IPS DF 6.9 (cell line): ENCODE measurements at places on chromosomes 12 and 14.
A peak's percentile ranks its signal among the peaks of the same experiment; 100 is the strongest.

DNA sequence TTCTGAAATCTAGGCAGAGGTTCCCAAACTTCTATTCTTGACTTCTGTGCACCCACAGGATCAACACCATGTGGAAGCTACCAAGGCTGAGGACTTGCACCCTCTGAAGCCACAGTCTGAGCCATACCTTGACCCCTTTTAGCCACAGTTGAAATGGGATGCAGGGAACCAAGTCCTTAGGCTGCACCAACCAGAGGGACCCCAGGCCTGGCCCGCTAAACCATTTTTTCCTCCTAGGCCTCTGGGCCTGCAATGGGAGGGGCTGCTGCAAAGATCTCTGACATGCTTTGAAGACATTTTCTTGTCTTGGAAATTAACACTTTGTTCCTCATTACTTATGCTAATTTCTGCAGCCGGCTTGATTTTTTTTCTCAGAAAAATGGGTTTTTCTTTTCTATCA, 133.9 kb upstream of the TSPAN8 start:
- H3K27ac ChIP-seq = no peak overlapping the region
- no peak overlapping the region for H3K4me3 ChIP-seq
- H3K36me3 ChIP-seq = no peaks in the 10 kb centered on the region
- DNase-seq = no peak

- H3K4me3 ChIP-seq = no peak overlapping the region
- H3K36me3 ChIP-seq = no peaks in the 10 kb centered on the region
- H3K27me3 ChIP-seq = no peaks in the 10 kb centered on the region
- no peak overlapping the region for H3K27ac ChIP-seq
- no peak for DNase-seq
Measured at GRCh38 chr12:14970473-14970872, 2.4 kb upstream of the PDE6H start.

DNA sequence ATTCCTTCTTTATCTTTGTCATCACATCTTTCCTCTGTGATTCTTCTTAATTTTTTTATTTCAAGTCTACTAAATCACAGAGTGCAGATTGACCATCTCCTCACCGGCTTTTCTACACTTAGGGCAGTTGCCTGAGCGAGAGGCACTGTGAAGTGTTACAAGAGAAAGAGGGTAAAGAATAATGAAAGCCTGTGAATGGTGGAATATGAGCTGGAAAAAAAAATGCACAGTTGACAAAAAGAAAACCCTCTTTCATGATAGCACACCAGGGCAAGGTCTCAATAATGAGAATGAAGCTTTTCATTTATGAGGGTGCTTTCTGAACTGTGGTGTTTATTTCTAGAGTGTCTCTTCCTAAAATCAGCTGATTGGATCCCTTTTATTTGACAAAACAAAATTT, 106.2 kb upstream of the PDE3A start:
- H3K27me3 ChIP-seq = no peaks in the 10 kb centered on the region
- H3K4me1 ChIP-seq = peaks cover 5% of the 10 kb centered on the region; the same call in 1 of the 2 replicates
- no peak for DNase-seq
- no peaks in the 10 kb centered on the region for H3K36me3 ChIP-seq
- no peak overlapping the region for H3K27ac ChIP-seq

GRCh38 chr14:85415015-85415712, 114.8 kb upstream of the FLRT2 start:
- no peak overlapping the region for H3K4me3 ChIP-seq
- no peak overlapping the region for H3K27ac ChIP-seq
- DNase-seq = peak; percentile 11
- H3K4me1 ChIP-seq = no peaks in the 10 kb centered on the region
- 0 out of 2 replicates have a peak, but pooled peaks cover 2% of the 10 kb centered on the region for H3K27me3 ChIP-seq

GRCh38 chr12:50589650-50590435, 85.1 kb downstream of the DIP2B start:
- H3K27ac ChIP-seq = no peak overlapping the region
- DNase-seq = no peak
- H3K4me1 ChIP-seq = peaks cover 5% of the 10 kb centered on the region; the same call in 1 of the 2 replicates
- no peaks in the 10 kb centered on the region for H3K36me3 ChIP-seq
- no peak overlapping the region for H3K4me3 ChIP-seq

GRCh38 chr12:104306943-104307654, 3.6 kb downstream of the EID3 start:
- no peaks in the 10 kb centered on the region for H3K27me3 ChIP-seq
- H3K4me1 ChIP-seq = peaks cover 5% of the 10 kb centered on the region
- H3K27ac ChIP-seq = no peak overlapping the region
- DNase-seq = no peak
- no peaks in the 10 kb centered on the region; the same call in 1 of the 2 replicates for H3K36me3 ChIP-seq

DNA sequence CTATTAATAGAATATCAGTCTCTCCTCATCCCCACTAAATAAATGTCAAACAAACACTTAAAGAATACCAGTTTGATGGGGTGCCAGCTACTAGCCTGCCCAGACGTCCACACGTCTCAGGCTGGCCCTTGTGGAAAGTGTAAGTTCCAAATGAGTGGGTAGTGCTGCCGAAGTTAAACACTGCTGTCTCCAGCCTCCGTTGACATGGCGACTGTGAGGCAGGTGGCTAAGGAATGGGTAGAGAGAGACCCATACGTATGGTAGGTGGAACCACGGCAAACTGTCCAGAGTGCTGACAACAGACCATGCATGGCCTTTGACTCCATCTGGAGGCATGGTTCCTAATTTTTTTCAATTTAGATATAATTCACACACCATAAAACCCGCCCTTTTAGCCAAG, 37.9 kb downstream of the PITPNM2 start:
- no peak overlapping the region for H3K27ac ChIP-seq
- H3K4me3 ChIP-seq = no peak overlapping the region
- H3K4me1 ChIP-seq = no peaks in the 10 kb centered on the region
- H3K27me3 ChIP-seq = no peaks in the 10 kb centered on the region
- H3K36me3 ChIP-seq = no peaks in the 10 kb centered on the region
- DNase-seq = no peak

- H3K4me1 ChIP-seq = no peaks in the 10 kb centered on the region
- no peak overlapping the region for H3K4me3 ChIP-seq
- H3K36me3 ChIP-seq = no peaks in the 10 kb centered on the region
- no peak for DNase-seq
- no peaks in the 10 kb centered on the region for H3K27me3 ChIP-seq
Measured at GRCh38 chr12:41511247-41511646, 323.1 kb downstream of the PDZRN4 start.

GRCh38 chr14:64707661-64708060, 3.4 kb downstream of the PLEKHG3 start:
- H3K4me1 ChIP-seq = peaks cover 18% of the 10 kb centered on the region
- no peaks in the 10 kb centered on the region for H3K36me3 ChIP-seq
- no peak overlapping the region for H3K4me3 ChIP-seq
- DNase-seq = no peak
- H3K27me3 ChIP-seq = no peaks in the 10 kb centered on the region

GRCh38 chr12:13044002-13044905, at the start of gene FAM234B:
Gene FAM234B (plus strand): TSS chr12:13044381. CDS start chr12:13044404, 23 bp downstream.
- H3K36me3 ChIP-seq = no peaks in the 10 kb centered on the region
- H3K27ac ChIP-seq = no peak within 1 kb of the TSS
- H3K4me1 ChIP-seq = 0 out of 2 replicates have a peak, but pooled peaks cover 1% of the 10 kb centered on the region

- no peak within 1 kb of the TSS for H3K27ac ChIP-seq
- H3K4me1 ChIP-seq = peaks cover 3% of the 10 kb centered on the region; the same call in 1 of the 2 replicates
- peak within 1 kb of the TSS; percentile 33; the same call in 1 of the 2 replicates for H3K4me3 ChIP-seq
- H3K27me3 ChIP-seq = peaks cover 6% of the 10 kb centered on the region; the same call in 1 of the 2 replicates
Measured at GRCh38 chr12:4562034-4562657, at the start of gene DYRK4. Gene DYRK4 (plus strand): TSS chr12:4562208. CDS start chr12:4562246, 38 bp downstream.

DNA sequence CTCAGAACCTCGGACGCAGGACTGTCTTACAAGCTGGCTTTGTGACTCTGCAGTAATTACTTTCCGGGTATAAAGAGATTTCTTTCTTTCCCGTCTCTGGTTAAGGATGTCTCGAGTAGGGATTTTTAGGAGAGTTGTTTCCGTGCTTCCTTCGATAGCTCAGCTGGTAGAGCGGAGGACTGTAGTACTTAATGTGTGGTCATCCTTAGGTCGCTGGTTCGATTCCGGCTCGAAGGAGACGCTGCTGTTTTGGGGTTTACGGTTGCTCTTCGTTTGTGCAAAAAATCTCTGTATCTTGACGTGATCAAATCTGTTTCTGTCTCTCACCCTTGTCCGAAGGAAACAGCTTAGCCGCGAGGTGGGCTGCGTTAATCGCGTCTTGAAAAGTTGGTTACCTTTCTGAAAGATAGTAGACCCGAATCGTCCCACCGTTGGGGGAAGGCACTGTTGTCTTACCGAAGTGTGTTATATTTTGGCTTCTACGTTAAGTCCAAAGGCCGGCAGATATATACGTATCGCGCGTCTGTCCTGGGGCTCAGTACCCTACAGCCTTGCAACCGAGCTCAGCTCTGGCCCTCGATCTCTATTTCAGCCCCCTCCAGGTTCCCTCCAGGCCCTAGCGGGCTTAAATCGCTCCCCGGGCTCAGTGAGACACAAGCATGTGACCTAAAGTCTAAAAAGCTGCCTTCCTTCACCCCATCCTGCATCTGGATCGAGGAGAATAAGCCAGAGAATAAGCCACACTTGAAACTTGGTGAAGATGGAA, 1.1 kb upstream of the RNASE4 start:
- H3K4me3 ChIP-seq = peak overlapping the region; percentile 86; the same call in 1 of the 2 replicates
- DNase-seq = no peak
- no peaks in the 10 kb centered on the region for H3K4me1 ChIP-seq
- H3K27ac ChIP-seq = no peak overlapping the region
- no peaks in the 10 kb centered on the region for H3K27me3 ChIP-seq
- no peaks in the 10 kb centered on the region for H3K36me3 ChIP-seq

DNA sequence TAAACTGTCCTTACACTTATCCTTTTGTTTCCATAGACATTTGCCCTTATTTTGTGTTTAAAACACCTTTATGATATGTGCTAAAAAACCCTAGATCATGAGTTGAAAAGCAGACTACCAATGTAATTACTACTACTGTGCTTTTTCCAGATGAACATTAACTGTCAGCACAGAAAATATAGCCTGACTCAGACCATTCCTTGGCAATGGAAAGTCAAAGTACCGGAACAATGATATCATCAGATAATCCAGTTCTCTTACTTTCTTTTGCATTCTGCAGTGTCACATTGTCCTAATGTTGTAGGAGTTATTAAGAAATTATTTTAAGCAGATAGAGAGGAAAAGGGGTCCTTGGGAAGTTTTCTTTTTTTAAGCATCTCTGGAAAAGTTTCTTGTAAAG, 1189.0 kb upstream of the FLRT2 start:
- DNase-seq = no peak
- H3K27ac ChIP-seq = no peak overlapping the region
- no peaks in the 10 kb centered on the region for H3K4me1 ChIP-seq

DNA sequence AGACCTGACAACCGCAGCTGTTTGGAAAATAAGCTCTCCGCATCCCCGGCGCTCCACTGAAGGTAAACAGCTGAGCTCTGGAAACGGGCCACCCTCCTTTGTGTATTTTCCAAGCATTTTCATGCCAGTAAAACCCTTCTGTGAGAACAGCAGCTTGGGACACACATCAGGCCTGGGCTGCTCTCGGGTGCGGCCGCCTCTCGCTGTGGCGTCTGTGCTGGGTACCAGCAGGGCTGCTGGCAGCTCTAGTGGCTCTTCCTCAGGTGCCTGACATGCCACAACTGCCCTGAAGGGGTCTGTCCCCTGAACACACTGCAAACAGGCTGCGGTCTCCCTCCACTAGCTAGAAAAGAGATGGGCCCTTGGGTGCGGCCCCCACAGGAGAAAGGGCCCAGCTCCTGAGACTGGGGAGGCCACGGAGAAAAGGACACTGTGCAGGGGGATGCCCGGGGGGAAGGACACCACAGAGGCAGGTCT, 96.3 kb downstream of the ITPK1 start:
- H3K4me1 ChIP-seq = no peaks in the 10 kb centered on the region; the same call in 1 of the 2 replicates
- DNase-seq = no peak
- no peak overlapping the region for H3K4me3 ChIP-seq
- no peaks in the 10 kb centered on the region for H3K27me3 ChIP-seq
- no peak overlapping the region for H3K27ac ChIP-seq

DNA sequence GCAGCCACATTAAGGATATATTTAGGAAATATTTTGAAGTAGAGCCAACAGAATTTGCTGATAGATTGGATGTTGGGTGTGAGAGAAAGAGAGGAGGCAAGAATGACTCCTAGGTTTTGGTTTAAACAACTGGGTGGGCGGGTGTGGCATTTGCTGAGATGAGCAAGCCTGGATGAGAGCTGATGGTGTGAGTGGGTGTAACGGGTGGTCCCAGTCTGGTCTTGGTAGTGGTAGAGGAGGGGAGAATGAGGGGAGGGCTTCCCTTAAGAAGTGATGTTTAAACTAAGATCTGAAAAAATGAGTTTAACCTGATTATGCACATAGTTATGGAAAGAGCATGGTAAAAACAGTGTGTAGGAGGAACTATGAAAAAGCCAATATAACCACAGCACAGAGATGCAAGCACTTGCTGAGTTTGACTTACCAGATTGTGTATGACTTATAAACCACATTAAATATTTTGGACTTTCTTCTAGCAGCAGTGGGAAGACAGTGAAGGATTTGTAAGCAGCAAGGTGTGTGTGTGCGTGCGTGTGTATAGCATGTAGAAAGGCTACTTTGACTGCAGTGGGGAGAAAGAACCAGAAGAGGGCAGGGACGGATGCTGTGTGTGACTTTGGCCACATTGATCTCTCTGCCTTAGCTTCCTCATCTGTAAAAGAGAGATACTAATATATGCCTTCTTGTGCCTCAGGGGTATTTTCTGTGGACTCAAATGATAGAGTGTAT, 139.7 kb downstream of the PRIMA1 start:
- H3K27me3 ChIP-seq = no peaks in the 10 kb centered on the region
- H3K27ac ChIP-seq = no peak overlapping the region
- no peaks in the 10 kb centered on the region for H3K4me1 ChIP-seq
- H3K4me3 ChIP-seq = no peak overlapping the region
- H3K36me3 ChIP-seq = no peaks in the 10 kb centered on the region

GRCh38 chr14:76034566-76034965, 49.0 kb downstream of the IFT43 start:
- no peaks in the 10 kb centered on the region for H3K27me3 ChIP-seq
- no peak overlapping the region for H3K27ac ChIP-seq
- no peak overlapping the region for H3K4me3 ChIP-seq
- no peak for DNase-seq
- H3K36me3 ChIP-seq = no peaks in the 10 kb centered on the region

GRCh38 chr12:52168019-52168717, 23.6 kb downstream of the KRT80 start:
- no peaks in the 10 kb centered on the region for H3K27me3 ChIP-seq
- no peaks in the 10 kb centered on the region for H3K36me3 ChIP-seq
- H3K4me3 ChIP-seq = no peak overlapping the region
- peaks cover 3% of the 10 kb centered on the region; the same call in 1 of the 2 replicates for H3K4me1 ChIP-seq
- no peak overlapping the region for H3K27ac ChIP-seq

GRCh38 chr12:108583991-108584390, 13.9 kb downstream of the TMEM119 start:
- H3K27ac ChIP-seq = no peak overlapping the region
- H3K4me3 ChIP-seq = no peak overlapping the region
- no peaks in the 10 kb centered on the region for H3K4me1 ChIP-seq

- DNase-seq = no peak
- no peak overlapping the region for H3K27ac ChIP-seq
- H3K27me3 ChIP-seq = no peaks in the 10 kb centered on the region
- no peak overlapping the region for H3K4me3 ChIP-seq
- H3K4me1 ChIP-seq = no peaks in the 10 kb centered on the region
Measured at GRCh38 chr14:91170504-91171121, 56.7 kb downstream of the DGLUCY start.
